ENCODE measurements at places on chromosomes 1 and 21.

- DNase-seq: no peak
These were observed 27.4 kb downstream of the MAP7D1 start for GRCh38 chr1:36183309-36183856.

DNA sequence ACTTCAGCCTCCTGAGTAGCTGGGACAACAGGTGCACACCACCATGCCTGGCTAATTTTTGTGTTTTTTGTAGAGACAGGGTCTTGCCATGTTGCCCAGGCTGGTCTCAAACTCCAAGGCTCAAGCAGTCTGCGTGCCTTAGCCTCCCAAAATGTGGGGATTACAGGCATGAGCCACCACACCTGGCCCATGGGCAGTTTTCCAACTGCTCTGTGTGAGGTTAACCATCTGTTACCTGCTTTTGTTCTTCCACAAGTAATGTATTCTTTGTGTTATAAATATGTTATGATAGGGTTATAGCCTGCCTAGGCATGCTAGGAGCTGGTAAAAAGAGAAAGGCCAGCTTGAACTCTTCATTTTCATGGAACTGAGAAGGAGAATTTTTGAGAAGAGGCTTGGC is 30.7 kb downstream of the TUFT1 start:
- DNase-seq: no peak

- no peak for DNase-seq
These were observed 21.3 kb upstream of the A3GALT2 start for GRCh38 chr1:33342041-33342723.

DNA sequence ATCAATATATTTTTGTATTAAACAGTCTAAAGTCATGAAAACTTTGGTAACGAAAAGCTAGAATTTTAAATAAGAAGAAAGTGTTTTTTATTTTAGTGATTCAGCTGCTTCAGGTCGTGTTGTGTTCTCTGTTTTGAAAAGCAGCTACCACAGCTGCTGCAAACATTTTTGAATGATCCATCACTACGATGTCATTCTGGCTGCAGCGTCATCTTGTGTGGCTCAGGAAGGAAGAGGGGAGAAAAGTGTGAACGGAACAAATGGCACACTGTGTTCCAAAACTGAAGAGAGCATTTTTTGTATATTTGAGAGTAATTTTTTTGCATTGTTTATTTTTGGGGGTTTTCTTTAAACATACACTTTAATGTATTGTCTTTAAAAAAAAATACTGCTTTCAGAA is 323.0 kb upstream of the ADGRL2 start:
- no peak for DNase-seq

DNA sequence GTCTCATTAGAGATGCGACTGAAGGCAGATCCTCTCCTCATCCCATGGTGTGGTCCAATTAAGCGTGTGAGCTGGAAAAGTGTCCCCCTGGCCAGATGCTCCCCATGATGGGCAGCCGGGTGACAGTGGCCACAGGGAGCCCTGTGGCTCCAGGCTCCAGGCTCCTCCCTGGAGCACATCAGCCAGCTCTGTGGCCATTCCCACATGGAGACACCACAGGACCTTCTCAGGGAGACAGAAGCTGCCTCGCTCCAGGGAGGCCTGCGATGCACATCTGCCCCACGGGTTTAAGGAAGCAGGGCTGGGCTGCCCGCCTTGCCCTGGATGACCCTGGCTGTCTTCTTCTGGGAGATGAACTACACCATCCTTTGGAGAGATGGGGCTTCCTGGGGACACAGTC is 99.9 kb upstream of the TLR5 start:
- DNase-seq: no peak

- DNase-seq: no peak
These were observed 4.9 kb downstream of the SH3BGR start for GRCh38 chr21:39456665-39457064.

DNA sequence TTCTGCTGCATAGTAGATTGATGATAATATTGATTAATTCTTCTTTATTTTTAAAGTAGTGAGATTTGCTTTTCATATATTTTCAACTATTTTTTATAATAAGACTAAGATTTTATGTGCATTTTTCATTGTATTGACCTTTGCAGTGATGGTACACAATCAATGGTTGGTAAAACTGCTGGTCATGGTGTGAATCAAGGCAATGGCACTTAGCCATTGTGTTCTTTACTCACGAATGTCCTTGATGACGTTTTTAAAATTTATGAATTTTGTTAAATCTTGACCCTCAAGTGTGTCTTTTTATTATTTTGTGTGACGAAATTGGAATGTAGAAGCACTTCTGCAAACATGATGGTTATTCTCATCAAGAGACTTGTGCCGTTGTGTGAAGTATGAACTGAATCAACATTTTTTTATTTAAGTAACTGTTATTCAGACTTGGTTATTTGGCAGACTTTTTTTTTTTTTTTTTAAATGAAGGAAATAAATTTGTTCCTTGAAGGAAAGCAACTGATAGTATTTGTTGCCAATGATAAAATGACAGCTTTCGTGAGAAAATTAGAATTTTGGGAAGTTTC is 22.6 kb downstream of the CDC73 start:
- DNase-seq: no peak

GRCh38 chr1:14977338-14977931 is 176.1 kb upstream of the TMEM51 start:
- DNase-seq: no peak

GRCh38 chr1:96340686-96341085 is 380.9 kb upstream of the PTBP2 start:
- DNase-seq: no peak

DNA sequence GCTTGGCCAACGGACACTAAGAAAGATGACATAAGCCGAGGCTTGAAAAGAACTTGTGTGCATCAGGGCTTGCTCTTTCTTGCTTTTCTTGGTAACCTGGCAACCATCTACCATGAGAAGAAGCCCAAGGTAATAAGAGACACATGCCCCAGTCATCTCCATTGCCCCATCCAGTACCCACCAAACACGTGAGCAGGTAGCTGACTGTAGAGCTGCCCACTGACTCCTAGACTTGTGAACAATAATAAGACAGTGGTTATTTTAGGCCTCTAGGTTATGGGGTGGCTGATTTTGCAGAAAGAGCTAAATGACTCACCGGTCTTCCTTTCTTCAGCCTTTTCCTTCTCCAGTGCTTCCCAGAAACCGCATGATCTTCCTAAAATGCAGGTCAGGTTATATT is 105.0 kb upstream of the JUN start:
- DNase-seq: no peak

GRCh38 chr1:41657679-41658295 is 173.3 kb upstream of the EDN2 start:
- no peak for DNase-seq

- DNase-seq: no peak
These were observed 16.1 kb downstream of the HUNK start for GRCh38 chr21:31888936-31889371.

GRCh38 chr1:78690516-78690915 is 40.9 kb downstream of the IFI44 start:
- no peak for DNase-seq

DNA sequence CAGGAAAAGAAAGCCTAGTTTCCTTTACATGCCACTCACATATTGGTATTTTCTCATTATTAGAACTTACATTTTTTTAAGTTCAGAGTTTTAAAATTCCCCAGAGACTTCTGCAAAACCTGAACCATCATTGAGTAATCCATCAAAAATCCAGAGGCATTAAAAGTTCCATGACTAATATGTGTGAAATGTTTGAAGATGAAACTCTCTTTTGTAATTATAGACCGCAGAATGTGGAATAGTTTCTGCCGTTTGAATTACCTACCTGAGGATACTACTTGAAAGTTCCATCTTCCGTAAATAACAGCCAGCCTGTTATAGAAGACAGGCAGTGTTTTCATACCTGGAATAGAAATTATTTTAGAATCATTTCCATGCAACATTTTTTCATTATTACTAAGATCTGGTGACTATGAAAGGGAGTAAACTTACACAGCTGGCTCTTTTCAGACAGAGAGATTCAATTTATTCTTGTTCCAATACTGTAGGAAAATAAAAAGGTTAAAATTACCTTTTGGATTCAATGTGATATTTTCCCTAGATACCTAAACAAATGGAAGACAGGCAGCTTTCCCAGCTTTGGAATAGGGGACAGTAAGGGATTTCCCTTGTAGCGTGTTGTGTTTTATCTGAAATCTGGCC is 131.4 kb downstream of the ST6GALNAC5 start:
- DNase-seq: no peak

DNA sequence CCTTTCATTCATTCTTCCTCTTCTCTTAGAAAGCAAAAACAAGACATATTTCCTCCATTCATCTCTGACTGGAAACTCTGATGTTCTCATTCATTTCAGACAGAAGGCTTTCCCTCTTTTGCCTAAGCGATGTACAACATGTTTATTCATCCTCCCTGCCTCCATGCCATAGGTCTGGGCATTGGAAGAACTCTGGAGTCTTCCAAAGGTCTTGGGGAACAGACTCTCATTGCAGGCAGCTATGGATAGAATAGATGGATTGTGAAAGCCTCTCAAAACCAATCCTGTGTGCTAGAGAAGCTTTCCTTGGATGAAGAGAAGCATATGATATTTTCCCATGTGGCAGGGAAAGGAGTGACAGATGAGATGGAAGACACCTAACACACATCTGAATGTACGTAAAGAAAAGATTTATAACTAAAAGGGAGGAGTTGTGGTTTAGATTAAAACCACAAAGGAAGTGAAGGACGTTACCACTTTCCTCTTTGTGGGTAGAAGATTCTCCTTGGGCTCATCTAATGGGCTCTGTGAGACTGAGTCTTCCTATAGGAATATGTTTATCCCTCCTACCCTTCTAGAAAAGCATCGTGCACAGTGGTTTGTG is 38.7 kb downstream of the BCL9 start:
- DNase-seq: no peak

DNA sequence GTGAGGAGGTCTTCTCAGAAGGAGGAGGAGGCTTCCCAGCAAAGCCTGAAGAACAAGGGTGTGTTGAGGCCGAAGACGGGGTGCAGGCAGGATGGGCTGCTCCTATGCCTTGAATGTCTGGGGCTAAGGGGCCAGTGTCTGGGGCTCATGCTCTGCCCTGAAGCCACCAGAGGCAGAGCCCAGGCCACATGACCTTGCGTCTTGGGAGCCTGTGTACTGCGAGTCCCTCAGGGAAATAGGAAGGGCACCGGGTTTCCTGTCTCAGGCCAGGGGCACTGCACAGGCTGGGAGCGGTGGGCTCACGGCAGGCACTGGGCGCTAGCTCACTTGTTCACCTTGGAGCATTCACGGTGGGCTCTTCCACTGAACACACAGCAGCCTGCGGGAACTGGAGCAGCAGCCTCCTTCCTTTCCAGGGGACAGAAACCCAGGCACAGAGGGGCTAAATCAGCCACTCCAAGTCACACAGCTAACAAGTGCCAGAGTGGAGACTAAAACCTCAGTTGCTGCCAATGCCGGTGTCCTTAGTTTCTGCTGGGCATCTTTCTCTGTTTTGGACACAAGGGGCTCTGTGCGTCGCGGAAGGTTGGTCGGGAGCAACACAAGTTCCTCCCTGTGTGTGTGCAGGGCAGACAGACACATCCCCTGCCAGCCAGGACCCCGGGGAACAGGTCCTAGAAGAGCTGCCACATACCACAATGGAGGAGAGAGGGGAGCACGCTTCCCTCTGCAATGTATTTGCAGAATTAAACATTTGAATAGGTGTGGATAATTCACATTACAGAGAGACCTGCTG is 104.8 kb upstream of the C1orf174 start:
- DNase-seq: no peak

- no peak for DNase-seq
These were observed 3.2 kb downstream of the RAP1GAP start for GRCh38 chr1:21665711-21666575.

GRCh38 chr1:153652805-153653500 is 5.5 kb upstream of the SNAPIN start:
- no peak for DNase-seq

GRCh38 chr1:41108696-41109275 is 87.3 kb upstream of the SLFNL1 start:
- no peak for DNase-seq

DNA sequence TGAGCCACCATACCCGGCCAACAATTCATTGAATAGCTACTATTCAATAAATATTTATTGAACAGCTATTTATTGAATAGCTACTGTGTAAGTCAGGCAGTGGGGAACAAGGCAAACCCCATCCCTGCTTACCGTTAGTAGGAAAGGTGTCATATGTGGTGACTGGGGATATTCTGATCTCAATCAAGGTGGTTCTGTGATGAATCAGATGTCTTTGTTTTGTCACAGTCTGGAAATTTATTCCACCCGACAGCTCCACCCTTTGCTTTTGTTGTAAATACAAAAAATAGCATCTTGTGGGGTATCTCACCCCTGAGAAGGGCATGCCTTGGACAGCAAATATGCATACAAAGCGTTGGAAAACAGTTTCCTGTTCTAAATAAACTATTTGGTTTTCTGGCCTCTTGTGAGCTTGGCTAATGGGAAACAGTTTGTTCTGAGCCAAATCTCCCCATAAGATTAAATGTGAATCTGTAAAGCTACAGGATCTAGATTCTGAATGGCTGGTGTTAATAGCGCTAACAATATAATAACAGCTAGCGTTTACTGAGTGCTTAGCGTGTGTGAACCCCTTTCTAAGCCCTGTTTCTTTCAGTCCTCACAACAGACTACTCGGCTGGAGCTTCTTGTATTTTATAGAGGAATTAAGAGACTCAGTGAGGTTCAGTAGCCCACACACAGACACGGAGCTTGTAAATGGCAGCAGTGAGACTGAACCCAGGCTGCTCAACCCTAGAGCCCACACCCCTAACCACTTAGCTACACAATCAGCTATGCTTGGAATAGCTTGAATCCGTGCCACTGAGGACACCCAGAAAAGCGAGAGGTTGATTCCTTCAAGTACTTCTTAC is 5.5 kb downstream of the PDPN start:
- DNase-seq: no peak

DNA sequence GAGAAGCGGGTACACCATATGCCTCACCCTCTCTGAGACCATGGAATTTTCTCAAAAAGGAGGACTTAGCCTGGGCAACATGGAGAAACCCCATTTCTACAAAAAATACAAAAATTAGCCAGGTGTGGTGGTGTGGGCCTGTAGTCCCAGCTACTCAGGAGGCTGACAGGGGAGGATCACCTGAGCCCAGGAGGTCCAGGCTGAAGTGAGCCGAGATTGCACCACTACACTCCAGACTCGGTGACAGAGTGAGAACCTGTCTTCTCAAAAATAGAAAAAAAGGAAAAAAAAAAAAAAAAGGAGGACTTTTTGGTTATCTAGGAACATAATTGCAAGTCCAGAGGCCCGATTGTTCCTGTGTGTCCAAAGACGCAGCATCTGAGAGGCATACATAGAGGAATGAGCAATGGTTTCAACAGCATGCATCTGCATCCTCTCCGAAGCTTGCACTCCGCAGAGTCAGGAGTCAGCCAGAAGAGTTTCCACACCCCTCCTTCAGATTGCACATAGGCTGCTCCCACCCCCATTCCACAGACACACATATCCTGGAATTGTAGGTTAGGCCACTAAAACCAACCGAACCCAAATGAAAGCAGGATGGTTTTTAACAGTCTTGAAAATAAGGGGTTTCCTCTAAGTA is 2.5 kb upstream of the TBX15 start:
- DNase-seq: no peak

- DNase-seq: no peak
These were observed 29.5 kb upstream of the REG4 start for GRCh38 chr1:119840745-119841144.
